ENCODE measurements at places on chromosomes 3 and 15.

DNA sequence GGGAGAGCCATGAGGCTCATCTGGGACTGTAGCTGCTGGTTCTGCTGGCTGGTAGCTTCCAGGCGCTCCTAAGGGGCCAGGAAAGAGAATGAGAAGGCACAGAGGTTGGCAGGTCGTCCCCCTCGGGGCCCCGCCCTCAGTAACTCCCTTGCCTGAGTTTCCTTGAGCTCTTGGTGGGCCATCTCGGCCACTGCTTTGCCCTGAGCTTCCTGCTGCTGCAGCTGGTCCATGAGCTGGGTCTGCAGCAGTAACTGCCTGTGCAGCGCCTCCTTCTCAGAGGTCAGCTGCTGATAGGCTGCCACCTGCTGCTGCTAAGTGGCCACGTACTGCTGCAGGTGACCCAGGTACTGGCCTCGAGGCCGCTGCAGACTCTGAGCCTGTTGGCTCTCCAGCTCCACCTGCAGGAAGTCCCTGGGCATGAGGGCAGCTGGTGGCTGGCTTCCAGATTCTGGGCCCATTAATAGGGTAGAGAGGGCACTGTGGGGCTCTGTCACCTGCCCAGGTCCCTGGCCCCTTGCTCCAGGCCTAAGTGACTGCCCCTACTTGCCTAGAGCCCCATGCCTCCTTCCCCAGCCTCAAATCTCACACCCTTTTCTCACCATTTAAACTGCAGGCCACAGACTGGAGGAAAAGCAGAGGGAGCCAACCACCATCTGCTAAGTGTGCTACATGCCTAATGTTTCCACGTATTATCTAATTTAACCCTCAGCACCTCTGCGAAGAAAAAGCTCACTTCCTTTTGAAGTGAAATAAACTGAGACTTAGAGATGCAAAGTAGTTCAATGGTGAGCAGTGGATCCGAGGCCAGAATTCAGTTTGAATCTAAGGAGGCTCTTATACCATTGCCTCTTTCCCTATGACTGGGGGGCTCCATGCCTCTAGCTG, 10.8 kb upstream of the VPS33B start:
- DNase-seq = peak; percentile 29

GRCh38 chr3:20406611-20407011, 220.6 kb upstream of the SGO1 start:
- DNase-seq = peak; percentile 8

GRCh38 chr3:129025108-129025507, 24.0 kb downstream of the EFCC1 start:
- no peak for DNase-seq

- no peak for DNase-seq
Measured at GRCh38 chr3:12986031-12986430, 87.2 kb downstream of the IQSEC1 start.

- DNase-seq = peak; percentile 42
Measured at GRCh38 chr3:8996681-8997121, 33.4 kb upstream of the RAD18 start.

Measured in EL (cell line).